Sigmoid colon (tissue), 7 donors: ENCODE measurements at places on chromosomes 3 and 15. TPM values are rescaled to one million over a fixed set of nuclear protein-coding genes. Genes with fewer than 3 reads are reported as not detected.

Gene NR1I2
- 0.54 TPM for total RNA-seq

Gene SLC22A13
- total RNA-seq = not detected

Gene CPNE9
- not detected for total RNA-seq

DNA sequence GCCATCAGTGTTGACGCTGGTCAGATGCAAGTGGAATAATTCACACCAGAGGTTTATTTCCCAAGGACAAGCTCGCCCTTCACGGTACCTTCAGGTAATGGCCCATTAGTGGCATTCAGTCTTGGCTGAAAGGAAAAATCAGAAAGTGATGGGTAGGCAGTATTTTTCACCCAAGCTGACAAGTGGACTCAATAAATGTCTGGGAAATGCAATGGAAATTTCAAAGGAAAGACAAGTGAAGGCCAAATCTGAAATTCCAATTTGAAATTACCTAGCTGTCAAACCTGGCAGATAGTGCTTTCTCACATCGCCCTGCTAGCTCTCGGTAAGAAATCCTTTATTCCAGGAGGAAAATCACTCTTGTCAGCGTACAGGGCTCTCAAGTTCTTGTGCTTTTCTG, 413.5 kb downstream of the OCA2 start:
- DNase-seq = no peak

GRCh38 chr3:71547249-71548198, 36.0 kb downstream of the FOXP1 start:
- DNase-seq = no peak

GRCh38 chr3:107990433-107990832, 100.4 kb downstream of the CD47 start:
- DNase-seq = no peak

DNA sequence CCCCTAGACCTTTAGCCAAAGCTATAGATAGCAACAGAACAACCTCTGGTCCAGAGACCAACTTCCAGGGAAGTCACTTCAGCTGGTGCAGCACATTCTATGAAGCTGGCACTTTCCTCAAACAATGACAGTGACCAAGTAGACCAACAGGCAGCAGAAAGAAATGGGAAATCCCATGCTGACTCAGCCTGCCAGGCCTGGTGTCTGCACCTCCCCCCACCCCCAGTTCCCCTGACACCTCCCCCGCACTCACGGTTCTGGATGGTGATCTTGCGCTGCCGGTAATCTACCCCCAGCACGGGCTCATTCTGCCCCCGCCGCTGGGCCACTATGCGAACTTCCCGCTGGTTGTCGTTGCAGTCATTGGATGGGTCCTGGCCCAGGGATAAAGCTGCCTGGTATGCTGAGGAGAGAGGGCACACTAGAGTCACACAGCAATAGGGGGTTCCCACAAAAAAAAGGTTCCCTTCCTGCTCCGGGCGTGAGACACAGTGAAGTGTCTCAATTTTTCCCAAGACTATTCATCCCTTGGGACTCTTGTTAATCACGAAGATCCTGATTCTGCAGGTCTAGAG, 17.0 kb downstream of the ILDR1 start:
- DNase-seq = no peak

DNA sequence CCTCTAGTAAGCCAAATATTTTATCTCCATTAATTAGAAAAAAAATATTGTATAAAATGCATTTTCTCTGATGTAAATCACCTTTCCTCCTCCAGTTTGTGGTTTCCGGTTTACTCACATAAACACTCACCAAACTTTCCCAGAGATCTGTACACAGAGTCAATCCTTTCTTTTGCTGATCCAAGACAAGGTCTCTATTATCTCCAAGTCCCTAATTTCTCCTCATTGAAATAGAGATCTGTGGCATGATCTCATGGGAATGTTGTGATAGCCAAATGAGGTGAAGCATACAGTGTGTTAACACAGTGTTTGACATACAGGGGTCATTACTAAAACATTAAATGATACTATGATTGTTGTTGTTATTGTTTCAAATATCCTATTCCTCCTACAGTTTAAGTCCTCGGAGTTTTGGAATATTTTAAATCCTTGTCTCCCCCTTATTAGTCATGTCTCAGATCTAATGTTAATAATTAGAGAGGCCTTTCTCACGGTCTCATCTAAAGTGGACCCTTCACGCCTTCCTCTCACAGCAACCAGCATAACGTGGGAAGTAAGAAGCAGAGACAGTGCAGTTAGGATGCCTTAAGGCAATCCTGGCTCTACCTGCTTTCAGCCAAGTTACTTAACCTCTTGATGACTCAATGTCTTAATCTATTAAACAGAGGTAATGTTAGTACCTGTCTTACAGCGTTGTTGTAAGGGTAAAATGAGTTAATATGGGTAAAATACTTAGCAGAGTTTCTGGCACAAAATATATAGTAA, 333.3 kb downstream of the GRM7 start:
- no peak for DNase-seq

GRCh38 chr3:182713743-182714517, 79.4 kb upstream of the ATP11B start:
- no peak for DNase-seq

DNA sequence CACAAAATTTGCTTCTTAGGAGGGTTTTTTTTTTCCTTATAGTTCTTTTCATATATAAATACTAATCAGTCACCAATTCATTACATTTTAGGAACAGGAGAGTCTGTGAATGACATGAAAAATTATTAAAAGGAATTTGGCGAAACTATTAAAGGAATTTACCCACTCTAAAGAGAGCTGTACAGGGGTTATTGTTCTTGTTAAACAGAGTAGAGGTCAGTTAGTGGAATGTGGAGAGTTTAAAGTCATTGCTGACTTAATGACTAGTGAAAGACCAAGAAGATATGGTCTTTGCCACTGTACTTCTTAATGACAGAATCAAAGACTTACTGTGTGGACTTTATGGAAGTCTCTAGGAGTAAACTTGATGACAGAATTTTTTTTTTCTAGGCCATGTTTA, 333.6 kb upstream of the C2CD4B start:
- no peak for DNase-seq

GRCh38 chr3:21778715-21779114, 27.7 kb upstream of the ZNF385D start:
- DNase-seq = no peak

- DNase-seq = no peak
Observed at GRCh38 chr3:10688126-10688525, 127.9 kb upstream of the SLC6A11 start.

- no peak for DNase-seq
Observed at GRCh38 chr3:121362035-121362734, 183.6 kb downstream of the POLQ start.

DNA sequence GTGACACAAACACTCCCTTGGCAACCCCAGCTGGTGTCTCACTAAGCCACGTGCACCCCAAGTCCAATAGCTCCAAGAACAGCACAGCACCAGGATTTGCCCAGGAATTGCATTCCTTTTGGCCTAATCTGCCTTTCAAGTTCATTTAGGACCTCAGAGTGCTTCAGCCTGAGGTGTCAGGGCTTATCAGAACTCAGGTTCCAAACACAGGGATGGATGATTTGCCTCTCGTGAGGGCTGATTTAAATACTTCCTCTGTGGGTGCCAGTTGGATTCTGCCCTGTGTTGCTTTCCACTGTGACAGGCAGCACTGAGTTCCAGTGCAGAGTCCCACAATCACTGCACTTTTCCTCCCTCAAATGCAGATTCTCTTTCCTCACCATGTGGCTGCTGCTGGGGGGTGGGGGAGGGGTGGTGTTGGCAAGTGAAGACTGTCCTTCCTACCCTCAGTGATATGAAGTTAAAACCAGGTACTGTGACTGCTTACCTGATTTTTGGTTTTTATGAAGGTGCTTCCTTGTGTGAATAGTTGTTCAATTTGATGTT, 204.3 kb upstream of the STAC start:
- DNase-seq = no peak

- no peak for DNase-seq
Observed at GRCh38 chr3:126208182-126208581, 27.8 kb upstream of the ALDH1L1 start.

GRCh38 chr3:194808640-194809097, 123.0 kb downstream of the FAM43A start:
- no peak for DNase-seq

GRCh38 chr15:98958918-98959639, 48.5 kb downstream of the PGPEP1L start:
- no peak for DNase-seq

DNA sequence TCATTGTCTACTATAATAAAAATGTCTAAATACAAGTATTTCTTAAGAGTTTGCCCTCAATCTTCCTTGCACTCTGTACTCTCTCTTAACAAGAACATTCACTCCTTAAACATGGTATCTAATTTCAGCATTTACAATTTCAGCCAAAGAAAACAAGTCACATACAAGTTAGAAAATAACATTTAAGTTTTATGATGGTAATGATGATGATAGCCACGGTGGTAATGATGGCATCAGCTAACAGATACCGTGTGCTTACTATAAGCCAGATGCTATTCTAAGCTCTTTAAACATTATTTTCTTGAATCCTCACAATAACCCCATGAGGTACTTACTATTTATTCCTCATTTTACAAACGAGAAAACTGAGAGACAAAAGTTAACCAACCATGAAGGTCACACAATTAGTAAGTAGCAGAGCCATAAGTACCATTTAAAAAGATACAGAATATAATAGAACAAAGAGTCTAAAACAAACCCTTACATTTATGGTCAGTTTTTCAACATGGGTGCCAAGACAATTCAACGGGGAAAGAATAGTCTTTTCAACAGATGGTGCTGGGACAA, 7.4 kb downstream of the SPICE1 start:
- DNase-seq = no peak

- no peak for DNase-seq
Observed at GRCh38 chr15:60152386-60152785, 148.3 kb downstream of the FOXB1 start.

DNA sequence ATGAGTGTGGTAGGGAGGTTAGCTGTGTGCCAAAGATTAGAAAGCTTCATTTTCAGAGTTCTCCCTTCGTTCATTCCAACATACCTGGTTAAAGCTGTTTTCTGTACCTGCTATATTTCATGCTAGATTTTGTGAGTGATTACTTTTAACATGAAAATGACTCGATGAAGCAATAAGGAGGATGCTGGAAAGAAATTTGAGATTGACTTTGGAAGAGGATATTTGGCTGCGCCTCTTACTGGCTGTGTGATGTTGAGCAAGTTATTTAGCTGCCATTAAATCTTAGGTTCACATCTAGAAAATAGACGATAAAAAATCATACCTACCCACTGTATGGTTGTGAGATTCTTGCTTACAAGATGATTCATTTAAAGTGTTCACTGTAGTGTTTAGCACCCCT, 288.7 kb downstream of the ZIC4 start:
- DNase-seq = no peak
